ENCODE measurements at places on chromosomes 3 and 15.
A peak's percentile ranks its signal among the peaks of the same experiment; 100 is the strongest.

DNA sequence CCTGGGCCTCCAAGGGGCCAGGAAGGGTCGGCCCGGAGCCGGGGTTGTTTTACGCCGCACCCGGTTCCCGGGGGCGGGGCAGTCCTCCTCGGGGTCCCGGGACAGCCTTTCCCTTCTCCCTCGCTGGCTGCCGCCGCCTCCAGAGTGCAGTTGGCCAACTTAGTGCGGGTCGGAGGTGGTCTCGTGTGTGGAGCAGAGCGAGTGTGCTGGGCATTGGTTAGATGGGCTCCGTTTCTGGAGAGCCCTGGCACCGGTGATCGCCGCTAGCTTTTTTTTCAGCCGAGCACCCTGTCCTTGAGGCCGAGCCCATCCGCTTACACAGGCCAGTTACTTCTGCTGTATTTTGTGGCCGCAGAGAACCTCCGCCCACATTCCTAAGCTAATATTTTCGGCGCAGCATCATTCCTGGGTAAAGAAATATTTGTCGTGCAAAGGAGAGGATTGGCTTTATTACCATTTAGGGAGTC is 585 bp downstream of the KIF23 start:
- peak; percentile 18 for DNase-seq

GRCh38 chr15:74398183-74398582 is 30.7 kb upstream of the CYP11A1 start:
- DNase-seq, result no peak

GRCh38 chr3:151707216-151707615 is 26.5 kb upstream of the AADACL2 start:
- DNase-seq, result no peak

DNA sequence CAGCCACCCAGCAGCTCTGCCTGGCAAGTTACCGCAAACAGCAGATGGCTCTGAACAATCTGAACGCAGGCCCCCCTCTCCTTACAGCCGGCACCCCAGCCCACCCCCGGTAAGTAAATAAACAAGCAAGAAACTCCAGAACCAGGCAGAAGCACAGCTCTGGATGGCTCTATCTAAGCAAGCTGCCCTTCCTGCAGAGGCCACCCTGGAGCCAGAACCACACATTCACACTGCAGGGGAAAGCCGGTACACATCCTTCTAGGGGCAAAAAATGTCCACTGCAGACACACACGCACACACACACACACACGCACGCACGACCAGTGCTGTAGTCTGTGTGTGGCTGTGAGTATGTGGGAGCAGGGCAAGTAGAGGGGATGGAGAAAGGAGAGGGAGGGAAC is 63.9 kb downstream of the ADCY5 start:
- no peak for DNase-seq

DNA sequence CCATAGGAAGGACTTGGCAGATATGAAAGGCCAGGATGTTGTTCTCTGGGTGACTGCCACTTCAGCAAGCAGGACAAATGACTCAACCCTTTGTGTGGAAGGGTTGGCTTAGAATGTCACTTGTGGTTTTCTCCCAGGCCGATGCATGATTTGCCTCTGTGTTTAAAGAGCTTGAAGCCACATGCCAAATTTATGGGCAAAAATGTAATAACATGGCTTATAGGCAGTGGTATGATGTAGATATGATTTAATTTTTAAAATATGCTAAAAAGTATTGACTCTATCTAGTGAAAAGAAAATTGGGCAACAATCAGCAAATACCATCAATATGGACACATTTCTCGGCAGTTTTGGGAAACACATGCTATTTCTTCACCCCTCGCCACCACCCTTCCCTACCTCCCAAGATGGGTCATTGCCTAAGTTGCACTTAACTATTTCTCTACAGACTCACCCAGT is 114.6 kb downstream of the CYP19A1 start:
- no peak for DNase-seq

DNA sequence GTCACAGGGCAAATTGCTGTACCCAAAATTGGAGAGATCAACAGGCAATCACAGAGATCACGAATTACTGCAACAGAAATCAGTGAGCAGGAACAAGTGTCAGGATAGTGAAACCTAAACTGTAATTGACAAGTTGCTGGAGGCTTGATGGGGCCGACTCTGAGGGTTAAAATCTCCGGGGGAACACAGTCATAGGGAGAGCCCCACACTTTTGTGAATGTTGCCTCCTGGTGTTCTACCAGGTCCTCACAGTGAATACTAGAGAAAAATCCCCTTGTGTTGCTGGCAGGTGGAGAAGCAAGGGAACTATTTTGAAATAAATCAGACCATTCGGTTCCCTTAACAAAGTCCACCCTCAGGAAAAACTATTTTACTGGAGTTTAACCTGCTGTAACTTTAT is 697.5 kb upstream of the CBLB start:
- peak; percentile 32 for DNase-seq

All from activated CD4-positive, alpha-beta T cell treated with anti-CD3 and anti-CD28 coated beads, Interleukin-2, amount 50 U/mL, for 16 hours (primary cell).